NB4 (cell line): ENCODE measurements at places on chromosomes 1 and 21.
A peak's percentile ranks its signal among the peaks of the same experiment; 100 is the strongest.

GRCh38 chr1:108028841-108029388, 63.9 kb upstream of the VAV3 start:
- peak; percentile 36 for DNase-seq

- DNase-seq, result no peak
Observed at GRCh38 chr1:29804181-29804899, 568.0 kb downstream of the PTPRU start.

GRCh38 chr1:98048244-98048643, 127.4 kb upstream of the DPYD start:
- peak; percentile 77 for DNase-seq

GRCh38 chr1:38052750-38053415, 6.3 kb upstream of the POU3F1 start:
- DNase-seq, result peak; percentile 25

GRCh38 chr1:56330391-56331026, 248.9 kb downstream of the PLPP3 start:
- peak; percentile 16 for DNase-seq

DNA sequence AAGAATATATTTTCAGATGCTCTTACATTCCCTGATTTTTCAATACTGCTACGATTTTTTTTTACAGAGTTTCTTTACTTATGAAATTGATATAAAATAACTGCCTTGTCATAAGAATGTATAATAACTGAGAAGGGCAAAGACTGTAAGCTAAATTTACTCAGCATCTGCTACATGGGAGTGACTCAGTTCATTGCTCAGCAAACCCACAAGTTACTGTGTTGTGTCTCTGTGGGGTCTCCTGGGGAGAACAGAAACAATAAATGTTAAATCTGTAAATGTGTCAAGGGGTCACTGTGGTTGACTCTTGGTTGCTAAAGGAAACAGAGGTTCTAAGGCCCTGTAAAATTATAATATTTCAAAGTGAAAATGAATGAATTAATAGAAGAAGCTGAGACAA, 210.3 kb upstream of the CACYBP start:
- peak; percentile 77 for DNase-seq

GRCh38 chr21:44380876-44381275, 27.5 kb downstream of the TRPM2 start:
- DNase-seq, result no peak
